ENCODE measurements at places on chromosomes 6 and 20. TPM values are rescaled to one million over a fixed set of nuclear protein-coding genes. Genes with fewer than 3 reads are reported as not detected.

CRNKL1 gene
- total RNA-seq: 18.5 TPM

DNA sequence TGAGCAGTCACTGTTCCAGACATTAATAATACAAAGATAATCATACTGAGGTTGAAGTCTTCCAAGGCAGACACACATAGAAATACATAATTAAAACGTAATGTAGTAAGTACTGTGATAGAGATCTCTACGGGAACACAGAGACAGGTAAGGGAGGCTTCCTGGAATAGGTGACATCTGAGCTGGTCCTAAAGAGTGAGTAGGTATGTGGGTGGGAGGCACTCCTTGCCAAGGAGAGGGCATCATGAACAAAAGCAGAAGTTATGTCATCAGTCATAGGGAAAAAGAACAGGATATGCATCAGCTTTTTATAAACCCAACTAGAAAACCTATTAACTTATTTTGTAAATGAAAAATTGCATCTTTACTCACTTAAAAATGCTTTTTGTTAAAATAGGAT lies 110.0 kb downstream of the MAP7 start:
- DNase-seq: no peak

DNA sequence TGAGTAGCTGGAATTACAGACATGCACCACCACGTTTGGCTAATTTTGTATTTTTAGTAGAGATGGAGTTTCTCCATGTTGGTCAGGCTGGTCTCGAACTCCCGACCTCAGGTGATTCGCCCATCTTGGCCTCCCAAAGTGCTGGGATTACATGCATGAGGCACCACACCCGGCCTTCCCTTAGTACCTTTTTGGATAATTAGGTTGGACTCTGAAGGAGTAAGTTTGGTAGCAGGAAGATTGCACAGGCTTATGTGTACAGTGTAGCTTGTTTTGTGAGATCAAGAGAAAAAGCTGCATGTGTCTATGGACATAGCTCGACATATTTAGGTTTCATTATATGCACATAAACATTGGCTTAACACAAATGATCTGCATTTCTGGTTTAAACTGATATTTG lies 116.8 kb downstream of the NCOA3 start:
- DNase-seq: no peak

DNA sequence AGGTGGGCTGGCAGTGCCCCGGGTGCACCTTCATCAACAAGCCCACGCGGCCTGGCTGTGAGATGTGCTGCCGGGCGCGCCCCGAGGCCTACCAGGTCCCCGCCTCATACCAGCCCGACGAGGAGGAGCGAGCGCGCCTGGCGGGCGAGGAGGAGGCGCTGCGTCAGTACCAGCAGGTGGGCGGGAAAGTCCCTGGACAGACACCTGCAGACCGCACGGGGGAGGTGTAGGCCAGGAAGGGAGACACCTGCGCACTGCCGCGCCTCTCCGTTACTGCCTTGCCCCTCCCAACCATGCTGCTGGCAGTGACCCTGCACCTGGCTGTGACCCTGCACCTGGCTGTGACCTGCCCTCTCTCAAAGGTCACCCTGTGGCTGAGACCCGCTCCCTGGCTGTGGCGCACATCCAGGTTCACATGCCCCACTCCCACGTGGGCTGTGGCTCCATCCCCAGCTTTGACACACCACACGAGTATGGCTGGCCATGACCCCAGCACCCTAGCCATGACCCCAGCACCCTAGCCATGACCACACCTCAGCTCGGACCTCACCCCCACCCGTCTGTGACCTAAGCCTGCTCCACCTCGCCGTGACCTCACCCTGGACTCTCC lies 11.6 kb downstream of the RBCK1 start:
- DNase-seq: peak; percentile 15

LGSN gene
- total RNA-seq: not detected

DNA sequence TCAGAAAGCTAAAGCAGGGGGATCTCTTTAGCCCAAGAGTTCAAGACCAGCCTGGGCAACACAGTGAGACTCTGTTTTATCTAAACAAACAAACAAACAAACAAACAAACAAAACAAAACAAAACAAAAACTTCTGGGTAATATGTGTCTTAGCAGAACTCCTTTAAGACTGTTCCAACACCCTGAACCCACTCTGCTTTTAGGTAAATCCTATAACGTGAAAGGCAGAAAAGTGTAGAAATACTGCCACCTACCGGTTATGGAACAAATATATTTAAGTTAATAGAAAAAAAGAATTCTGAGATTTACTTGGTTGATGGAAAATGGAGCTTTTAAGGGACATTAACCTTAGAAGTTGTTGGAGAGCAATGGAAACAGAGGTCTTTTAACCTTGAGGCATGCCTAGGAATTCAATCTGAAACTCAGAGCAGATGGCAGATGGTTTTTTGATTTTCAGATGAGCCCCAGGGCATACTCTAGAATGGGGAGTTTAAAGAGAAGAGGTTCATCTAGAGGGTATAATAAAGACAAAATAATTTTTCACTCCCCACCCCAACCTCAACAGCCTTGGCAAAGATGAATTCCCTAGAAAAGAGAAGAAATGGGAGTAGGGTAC lies 38.5 kb downstream of the SOD2 start:
- DNase-seq: no peak

- no peak for DNase-seq
Observed at GRCh38 chr20:55273149-55273548, 732.2 kb downstream of the CBLN4 start.

DNA sequence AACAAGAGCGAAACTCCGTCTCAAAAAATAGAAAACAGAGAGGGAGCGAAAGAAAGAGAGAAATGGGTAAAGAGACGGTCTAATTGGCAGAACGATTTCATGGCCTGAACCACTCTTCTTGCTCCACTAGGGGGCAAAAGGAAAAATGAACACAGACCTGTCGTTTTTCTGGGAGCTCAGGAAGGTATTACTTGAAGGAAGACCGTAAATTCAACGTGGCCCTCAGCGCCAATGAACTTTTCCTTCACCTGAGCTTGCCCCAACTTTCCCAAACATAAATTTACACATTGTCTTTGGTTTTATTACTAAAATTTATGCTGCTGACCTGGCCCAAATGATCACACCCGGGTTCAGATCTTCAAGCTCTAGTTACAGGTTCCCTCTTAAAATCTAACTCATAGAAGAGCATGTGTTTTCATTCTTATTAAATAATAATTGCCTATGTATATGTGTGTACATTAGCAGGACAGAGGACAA lies 67.3 kb downstream of the ATP9A start:
- DNase-seq: no peak

- no peak for DNase-seq
Observed at GRCh38 chr6:81861281-81861680, 108.8 kb upstream of the TENT5A start.

DNA sequence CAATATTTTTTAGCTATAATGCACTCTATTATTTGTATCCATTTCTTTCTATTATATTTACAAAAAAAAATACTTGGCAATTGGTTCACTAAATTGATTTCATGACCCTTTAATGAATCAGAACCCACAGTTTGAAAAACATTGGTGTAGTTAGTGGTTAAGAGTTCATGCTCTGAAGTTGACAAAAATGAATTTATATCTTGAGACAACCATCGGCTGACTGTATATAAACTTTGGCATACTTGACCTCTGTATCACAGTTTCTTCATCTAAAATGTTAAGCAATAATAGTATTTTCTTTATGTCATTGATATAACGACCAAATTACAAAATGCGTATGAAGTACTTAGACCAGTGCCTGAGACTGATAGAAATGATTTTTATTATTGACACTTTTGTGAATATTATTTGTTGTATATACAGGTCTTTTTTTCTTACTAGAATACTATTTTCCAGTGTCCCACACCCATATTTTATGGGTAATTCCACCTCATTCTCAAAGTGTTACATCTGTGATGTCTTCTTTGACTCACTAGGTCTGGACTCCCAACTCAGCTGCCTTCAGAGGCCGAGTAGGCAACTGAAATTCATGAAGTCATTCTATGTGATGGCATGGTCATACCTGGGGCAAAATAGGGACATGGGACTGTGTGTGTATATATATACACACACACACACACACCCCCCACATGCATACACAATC lies 459.2 kb downstream of the RFPL4B start:
- DNase-seq: no peak

CRIP3 gene
- total RNA-seq: 11.2 TPM

DNA sequence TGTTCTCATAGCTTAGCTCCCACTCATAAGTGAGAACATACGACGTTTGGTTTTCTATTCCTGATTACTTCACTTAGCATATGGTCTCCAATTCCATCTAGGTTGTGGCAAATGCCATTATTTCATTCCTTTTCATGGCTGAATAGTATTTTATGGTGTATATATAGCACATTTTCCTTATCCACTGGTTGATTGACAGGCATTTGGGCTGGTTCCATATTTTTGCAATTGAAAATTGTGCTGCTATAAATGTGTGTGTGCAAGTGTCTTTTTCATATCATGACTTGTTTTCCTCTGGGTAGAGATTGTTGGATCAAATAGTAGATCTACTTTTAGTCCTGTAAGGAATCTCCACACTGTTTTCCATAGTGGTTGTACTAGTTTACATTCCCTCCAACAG lies 133.0 kb upstream of the TAB2 start:
- no peak for DNase-seq

Measured in cardiac septum (tissue), 1 donor.